ENCODE measurements at places on chromosomes 6 and 20.

DNA sequence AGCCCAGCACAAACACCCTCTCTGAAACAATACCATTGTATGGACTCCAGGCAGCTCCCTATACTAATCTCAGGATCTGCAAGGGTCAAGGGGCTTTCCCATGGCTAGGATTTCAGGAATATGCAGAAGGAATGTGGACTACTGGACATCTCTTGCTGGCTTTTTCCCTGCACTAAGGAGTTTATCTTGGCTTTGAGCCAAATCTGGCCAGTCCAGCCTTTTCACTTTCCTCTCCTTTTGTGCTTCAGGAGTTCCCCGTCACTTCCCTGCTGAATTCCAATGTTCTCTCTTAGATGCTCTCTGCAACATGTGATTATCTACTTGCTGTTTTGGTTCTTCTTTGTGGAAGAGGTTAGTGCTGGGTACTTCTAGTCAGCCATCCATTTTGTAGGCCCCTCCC lies 568.2 kb downstream of the HDGFL1 start:
- no peak for DNase-seq

GRCh38 chr6:44388887-44389286 lies 1.4 kb downstream of the CDC5L start:
- DNase-seq = no peak

DNA sequence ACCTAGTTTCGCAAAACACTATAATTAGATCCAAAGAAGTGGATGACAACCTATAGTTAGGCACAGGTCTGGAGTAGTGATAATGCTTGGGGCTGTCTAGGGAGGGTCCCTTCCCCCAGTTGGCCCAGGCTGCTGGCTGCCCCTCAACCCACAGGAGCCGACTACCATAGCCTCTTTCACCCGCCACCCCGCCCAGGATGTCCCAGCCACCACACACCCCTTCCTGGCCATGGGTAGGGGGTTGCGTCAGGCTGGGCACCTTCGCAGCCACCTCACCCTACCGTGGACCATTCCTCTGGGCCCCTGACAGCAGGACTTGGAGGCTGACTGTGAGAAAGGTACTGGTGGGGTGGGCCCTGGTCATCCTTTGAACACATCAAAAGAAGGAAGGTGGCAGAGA lies 8.5 kb downstream of the TFEB start:
- no peak for DNase-seq

DNA sequence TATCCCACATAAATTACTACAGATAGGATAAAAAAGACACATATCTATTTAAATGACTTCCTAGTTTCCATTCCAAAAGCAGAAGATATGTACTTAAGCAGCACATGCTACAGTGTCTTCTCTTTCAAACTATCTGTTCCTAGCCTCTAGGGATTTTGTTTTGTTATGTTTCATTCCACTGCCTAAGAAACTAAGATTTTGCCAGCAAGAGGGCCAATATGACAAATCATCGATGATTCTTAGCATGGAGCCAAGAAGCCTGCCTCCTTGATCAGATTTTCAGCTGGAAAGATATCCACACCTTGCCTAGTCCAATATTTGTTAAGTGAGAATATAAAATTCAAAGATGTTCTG lies 7.0 kb downstream of the SNX5 start:
- DNase-seq = no peak

DNA sequence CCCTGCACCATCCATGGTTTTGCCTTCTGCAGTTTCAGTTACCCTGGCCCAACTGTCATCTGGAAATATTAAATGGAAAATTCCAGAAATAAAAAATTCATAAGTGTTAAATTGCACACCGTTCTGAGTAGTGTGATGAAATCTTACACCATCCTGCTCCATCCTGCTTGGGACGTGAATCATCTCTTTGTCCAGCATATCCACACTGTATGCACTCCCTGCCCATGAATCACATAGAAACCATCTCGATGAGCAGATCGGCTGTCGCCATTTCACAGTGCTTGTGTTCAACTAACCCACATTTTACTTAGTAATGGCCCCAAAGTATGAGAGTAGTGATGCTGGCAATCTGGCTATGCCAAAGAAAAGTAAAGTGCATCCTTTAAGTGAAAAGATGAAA lies 105.9 kb upstream of the ID4 start:
- no peak for DNase-seq

DNA sequence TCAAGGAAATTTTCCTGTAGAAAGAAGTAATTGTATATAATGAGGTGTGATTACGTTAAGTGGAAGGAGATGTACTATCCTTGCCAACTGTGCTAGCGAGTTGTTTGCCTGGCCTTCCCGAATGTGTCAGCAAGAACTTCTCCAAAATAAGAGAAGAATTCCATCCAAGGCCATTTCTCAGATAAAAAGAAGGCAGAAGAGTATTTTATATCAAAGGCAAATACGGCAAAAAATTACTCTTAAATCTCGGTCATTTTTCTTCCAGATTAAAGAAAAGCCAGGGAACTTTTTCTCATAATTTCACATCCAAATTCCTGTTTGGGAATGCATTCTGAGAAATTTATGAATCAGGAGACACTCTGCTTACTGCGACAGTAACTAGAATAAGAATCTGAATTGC lies 290.6 kb downstream of the CBLN4 start:
- no peak for DNase-seq

DNA sequence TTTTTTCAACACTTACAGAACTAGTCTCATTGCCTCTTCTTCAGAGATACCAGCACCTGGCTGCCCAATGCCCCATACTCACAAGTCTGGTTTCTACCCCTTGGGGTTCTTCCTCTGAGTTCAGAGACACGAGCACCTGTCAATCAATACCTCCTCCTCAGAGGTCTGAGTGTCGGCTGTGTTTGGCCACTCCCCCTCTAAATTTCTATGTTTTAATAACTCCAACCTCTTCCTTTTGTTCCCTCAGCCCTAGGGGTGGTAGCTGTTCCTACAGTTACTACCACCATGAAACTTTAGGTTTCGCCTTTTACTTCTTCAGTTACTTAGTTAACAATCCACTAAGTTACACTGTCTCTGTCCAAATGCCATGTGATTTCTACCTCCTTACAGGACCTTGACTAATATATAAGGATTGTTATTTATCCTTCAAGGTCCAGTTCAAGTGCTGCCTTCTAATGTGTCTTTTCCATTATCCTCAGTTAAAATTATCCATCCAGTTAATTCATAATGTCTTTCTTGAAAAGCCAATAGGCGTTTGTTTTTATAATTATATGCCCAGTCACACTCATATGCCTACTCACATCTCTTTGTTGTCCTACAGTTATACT lies 14.6 kb upstream of the PHF20 start:
- DNase-seq = no peak

GRCh38 chr6:170250455-170250854 lies 40.4 kb downstream of the DLL1 start:
- DNase-seq = no peak

DNA sequence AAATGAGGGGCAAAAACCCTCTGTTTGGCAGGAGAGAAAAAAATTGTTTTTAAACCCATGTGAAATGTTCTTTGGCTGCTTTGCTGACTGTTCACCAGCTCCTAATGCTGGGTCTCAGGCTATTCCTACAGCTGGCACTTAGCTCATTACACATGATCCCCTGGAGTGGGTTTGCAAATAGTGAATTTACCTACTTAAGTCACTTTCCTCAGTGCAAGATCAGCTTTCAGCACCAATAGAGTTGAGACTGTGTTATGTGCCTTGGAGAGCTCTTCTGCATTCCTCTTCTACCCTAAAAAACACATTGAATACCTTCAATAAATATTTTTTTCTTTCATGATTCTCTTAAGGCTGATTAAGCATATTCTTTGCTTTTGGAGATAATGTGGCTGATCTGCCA lies 58.4 kb upstream of the PRDM1 start:
- DNase-seq = no peak

DNA sequence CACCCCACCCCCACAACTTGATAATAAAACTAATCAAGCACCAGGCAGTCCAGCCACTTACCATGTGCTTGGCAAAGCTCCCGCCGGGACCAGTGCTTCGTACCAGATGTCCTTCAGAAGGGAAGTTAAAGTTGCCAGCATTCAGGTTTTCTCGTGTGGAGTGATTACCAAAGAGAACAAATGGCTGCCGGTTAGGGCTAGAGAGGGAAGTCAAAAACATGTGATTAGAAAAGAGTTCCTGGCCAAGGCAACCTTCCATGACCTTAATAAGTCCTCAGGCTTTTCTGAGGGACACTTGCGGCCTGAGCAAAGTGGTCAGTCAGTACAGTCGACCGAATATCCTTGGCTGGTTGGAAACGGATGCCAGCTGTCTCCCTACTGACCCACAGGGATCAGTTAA lies 67.0 kb downstream of the DNAAF9 start:
- DNase-seq = no peak

GRCh38 chr20:23437126-23437899 lies 2.2 kb upstream of the CSTL1 start:
- DNase-seq = no peak

GRCh38 chr6:31651602-31652191 lies 764 bp downstream of the BAG6 start:
- DNase-seq = no peak

- DNase-seq = no peak
Observed at GRCh38 chr6:43977404-43978111, 149.7 kb downstream of the MRPL14 start.

- no peak for DNase-seq
Observed at GRCh38 chr6:37218061-37218460, 39.5 kb upstream of the TBC1D22B start.

GRCh38 chr6:166612471-166612881 lies 14.6 kb downstream of the RPS6KA2 start:
- DNase-seq = no peak

DNA sequence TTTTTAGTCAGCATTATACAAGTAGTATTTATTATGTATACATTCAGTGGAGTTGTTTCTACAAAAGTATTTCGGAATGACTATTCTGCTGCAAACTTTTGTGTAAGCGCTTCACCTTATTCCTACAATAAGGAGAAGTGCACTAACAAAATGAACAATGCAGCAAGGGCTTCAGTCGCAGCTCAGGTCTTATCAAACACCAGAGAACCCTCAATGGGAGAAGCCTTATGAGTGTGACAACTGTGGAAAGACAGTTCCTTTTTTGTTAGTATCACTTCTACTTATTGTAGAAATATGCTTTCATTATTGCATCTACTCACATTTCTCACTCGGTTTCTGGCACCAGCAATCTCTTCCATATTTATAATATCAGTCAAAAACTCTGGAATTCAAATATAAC lies 18.8 kb downstream of the ZKSCAN3 start:
- DNase-seq = no peak

DNA sequence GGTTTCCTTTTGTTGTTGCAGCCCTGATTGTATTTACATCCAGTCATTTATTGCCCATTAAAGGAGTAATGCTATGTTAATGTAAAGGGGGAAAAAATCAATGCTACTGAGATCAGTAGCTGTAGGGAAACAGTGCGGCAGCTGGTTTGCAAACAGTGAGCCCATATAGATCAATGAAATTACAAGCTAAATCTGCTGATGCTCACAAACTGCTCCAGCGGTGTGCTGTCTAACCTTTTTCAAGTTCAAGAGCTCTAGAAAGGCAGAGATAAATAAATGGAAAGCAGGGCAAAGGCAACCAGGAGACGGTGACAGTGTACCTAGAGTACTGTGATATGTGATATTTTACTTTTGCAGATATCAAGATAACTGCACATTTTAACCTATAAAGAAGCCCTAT lies 449.0 kb upstream of the MMS22L start:
- DNase-seq = no peak

DNA sequence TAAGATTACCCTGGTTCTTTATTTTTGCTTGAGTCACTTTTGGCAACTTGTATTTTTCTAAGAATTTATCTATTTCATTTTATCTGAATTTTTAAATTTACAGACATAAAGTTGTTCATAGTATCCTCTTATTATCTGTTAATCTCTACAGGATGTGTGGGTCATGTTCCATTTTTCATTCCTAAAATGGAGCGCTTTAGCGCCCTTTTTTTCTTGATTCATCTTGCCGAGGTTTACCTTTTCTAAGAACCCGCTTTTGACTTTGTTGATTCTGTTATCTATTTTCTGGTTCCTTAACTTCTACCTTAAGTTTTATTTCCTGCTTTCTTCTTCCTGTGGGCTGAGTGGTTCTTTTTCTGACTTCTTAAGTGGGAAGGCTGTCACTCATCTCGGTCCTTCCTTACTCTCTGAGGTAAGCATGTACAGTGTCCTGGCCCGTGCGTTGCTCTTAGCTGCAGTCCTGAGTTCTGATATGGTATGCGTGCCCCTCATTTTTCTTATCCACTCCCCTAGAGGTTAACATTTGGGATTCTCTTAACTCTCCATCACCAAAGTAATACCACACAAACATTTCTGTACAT lies 399.8 kb downstream of the CDC5L start:
- DNase-seq = no peak

DNA sequence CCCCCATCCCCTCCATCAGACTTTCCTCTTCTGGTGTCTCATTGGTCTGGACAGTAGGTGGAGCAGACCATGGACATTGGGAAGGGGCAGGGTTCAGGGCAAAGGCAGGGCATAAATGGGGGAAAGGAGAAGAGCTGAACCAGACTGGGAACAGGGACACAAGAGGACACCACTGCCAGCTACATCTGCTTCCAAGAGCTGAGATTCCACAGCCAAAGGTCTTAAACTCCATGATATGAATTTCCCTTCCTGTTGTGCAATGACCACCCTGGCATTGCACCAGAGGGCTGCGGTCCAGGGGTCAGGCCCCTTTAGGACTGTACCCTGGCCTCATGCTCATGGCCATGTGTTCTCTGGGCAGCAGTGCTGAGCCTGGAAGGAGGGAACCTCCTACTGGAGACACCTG lies 137.9 kb downstream of the MAFB start:
- DNase-seq = no peak

GRCh38 chr20:6705106-6705766 lies 62.2 kb upstream of the BMP2 start:
- no peak for DNase-seq

GRCh38 chr20:54933212-54933904 lies 458.0 kb downstream of the DOK5 start:
- DNase-seq = no peak

DNA sequence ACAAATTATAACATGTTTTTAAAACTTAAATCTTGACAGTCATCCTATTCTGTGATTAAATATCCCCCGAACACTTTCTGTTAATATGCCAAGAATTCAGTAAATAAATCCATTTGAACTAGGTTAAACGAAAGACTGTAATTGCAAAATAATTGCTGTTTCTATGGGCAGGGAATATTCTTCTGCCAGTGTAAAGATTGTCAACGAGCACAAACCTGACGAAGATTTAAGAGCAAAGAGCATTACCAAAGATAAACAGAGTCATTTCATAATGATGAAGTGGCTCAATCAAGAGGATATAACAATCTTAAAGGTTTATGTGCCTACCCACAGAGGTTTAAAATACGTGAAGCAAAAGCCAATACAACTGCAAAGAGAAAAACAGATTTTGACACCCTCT lies 76.3 kb upstream of the ADGRG6 start:
- no peak for DNase-seq

DNA sequence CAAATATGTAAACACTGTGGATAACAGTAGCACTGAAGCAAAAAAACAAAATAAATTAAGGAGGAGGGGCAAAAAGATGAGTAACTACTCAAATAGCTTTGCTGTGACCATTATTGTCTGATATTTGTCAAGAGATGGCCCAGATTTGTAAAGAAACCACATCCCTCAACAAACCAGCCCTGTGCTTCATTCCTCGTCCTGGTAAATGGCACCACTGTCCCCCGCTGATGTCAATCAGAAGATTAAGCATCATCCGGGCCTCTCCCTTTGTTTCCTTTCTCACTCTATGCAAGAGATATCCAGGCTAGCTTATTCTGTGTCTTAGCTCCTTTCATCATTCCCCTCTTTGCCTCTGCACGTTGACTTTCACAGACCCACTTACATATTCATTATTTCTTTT lies 259.0 kb downstream of the SYNE1 start:
- no peak for DNase-seq

Measured in stimulated activated CD4-positive, alpha-beta T cell treated with anti-CD3 and anti-CD28 coated beads, TNF-alpha, amount 100 ng/mL, for 24 hours (primary cell).